ENCODE measurements at places on chromosomes 4 and X.

- DNase-seq, result peak; percentile 20
Measured at GRCh38 chr4:82721819-82722423, 76.7 kb downstream of the SCD5 start.

GRCh38 chrX:153216926-153217325, 37.8 kb downstream of the MAGEA1 start:
- no peak for DNase-seq

DNA sequence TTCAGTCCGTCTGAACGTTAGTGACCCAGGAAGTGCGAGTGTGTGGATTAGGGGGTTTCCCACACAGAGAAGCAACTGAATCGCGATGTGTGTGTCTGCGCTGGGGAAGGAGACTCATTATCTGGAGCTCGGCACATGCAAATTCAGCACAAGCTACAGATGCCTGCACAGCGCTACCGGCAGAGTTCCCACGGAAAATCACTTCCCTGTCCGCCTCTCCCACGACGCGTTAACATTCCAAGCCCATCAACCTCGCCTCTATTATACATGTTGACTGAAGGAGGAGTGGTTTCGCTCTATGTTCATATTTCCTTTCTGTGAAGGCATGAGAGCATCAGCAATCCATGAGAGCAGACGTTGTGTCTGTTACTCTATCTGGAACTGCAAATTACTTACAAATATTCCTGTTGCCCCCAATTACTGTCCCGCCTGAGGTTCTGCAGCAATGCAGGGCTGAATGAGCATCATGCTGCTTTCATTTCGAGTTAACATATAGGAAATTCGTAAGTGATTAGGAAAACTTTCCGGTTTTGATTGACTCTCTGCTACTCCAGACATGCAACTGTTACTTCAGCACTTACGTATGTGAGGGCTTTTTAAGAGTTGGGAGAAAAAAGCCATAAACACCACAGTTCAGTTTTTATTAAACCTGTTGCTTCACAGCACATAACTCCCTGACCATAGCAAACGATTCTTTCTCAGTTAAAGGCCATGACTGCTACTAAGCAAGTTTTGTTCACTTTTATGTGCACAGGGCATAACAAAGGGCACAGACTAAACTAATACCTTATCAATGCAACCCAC, 15.0 kb upstream of the MTNR1A start:
- no peak for DNase-seq

- no peak for DNase-seq
Measured at GRCh38 chr4:74545448-74545847, 100.5 kb downstream of the AREG start.

DNA sequence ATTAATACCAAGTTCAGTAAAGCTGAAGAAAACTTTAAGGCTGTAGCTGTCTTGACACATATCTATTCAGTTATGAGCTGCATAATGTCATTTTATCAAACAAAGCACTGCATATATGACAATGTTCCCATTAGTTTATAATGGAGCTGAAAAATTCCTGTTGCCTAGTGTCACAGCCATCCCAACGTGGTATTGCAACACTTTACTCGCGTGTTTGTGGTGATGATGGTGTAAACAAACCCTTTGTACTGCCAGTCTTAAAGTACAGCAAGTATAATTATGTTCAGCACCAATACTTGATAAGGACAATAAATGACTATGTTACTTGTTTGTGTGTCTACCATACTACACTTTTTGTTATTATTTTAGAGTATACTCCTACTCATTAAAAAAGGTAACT, 1415.6 kb upstream of the PCDH7 start:
- DNase-seq, result no peak

- DNase-seq, result no peak
Measured at GRCh38 chrX:74408304-74408703, 13.0 kb upstream of the SLC16A2 start.

GRCh38 chrX:129842510-129843208, 1.0 kb downstream of the ZDHHC9 start:
- DNase-seq, result no peak

All from NCI-H510A (cell line).